GM18507 (cell line): ENCODE measurements at places on chromosomes 7 and 10.

DNA sequence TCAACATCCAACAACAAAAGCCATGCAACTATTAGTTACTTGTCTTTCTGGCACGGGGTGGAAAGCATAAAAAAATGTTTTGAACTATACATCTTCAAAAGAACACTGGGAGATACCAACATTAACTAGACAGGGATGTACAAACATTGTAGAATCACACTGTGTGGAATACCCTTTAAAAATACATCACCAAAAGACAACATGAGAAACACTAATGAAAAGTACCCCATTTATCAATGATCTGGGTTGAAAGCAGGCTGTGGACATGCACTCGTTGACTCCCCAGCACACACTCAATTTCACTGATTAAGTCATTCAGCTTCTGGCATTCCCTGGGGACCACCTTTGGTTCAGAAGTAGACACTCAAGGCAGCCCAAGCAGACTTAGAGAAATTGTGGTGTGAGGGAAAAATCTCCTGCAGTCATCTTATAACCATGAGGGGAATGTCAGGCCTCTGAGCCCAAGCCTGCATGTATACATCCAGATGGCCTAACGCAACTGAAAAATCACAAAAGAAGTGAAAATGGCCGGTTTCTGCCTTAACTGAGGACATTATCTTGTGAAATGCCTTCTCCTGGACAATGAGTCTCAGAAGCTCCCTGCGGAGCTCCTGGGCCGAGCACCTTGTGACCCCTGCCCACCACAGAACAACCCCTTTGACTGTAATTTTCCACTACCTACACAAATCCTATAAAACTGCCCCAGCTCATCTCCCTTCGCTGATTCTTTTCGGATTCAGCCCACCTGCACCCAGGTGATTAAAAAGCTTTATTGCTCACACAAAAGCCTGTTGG lies 53.0 kb downstream of the CACUL1 start:
- no peak for DNase-seq

- DNase-seq, result no peak
Observed at GRCh38 chr7:33433357-33433756, 304.0 kb downstream of the BBS9 start.

DNA sequence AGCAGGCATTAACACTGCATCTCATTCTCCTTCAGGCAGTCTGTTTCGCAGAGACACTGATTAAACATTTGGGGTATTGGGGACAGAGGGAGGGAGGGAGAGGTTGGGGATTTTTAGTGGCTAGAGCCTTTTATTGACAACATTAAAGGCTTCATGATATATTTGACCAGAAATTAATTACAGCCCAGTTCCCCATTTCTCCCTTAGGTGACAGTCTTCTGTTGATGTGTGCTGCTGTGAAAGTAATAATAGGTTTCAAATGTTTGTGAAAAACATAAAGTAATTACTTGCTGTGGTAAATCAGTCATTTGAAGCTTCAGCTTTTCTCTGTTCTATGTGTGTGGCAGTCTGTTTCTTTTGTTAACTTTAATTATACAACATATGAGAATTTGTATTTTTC lies 105.3 kb upstream of the LRGUK start:
- DNase-seq, result no peak

- no peak for DNase-seq
Observed at GRCh38 chr7:91685544-91685943, 195.0 kb downstream of the MTERF1 start.

- DNase-seq, result no peak
Observed at GRCh38 chr10:119540038-119540437, 2.5 kb downstream of the RGS10 start.

- DNase-seq, result no peak
Observed at GRCh38 chr7:29478226-29478625, 85.4 kb upstream of the PRR15 start.

DNA sequence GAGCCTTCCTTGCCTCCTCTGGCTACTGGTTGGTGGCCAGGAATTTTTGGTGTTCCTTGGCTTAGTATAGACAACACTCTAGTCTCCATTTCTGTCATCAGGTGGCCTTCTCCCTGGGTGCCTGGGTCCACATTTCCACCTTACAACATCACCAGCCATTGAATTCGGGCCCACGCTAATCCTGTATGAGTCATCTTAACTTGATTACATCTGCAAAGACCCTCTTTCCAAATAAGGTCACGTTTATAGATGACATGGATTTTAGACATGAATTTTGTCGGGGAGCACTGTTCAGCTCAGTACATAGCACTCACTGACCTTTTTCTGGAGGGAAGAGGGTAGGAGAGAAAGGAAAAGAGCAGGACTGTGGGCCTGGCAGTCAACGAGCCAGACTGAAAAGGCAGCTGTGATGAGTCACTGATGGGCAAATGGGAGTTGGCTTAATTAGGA lies 39.4 kb downstream of the MMRN2 start:
- DNase-seq, result no peak

DNA sequence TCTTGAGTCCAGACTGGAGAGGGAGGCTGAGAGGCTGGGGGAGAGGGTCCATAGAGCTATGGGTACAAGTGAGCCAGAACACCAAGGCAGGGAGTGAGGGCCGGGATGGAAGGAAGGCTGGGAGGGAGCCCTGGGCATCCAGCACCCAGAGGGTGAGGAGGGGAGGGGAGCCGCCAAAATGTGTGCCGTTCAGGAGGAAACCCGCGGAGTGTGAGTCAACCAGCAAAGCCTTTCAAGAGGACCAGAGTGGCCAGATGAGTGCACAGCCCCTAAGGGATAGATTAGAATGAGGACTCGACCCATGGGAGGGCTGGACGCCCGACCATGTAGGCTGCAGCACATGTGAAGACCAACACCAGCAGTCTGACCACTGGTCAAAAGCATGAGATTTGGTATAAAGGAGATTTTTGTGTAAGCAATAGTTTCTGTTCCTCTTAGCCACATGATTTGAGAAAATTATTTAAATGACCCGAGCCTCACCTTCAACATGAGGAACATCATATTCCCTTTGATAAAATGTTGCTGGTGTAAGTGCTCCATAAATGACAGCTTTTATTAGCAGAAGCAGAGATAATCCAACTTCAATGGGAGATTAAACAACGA lies 179.7 kb upstream of the GRB10 start:
- DNase-seq, result no peak

DNA sequence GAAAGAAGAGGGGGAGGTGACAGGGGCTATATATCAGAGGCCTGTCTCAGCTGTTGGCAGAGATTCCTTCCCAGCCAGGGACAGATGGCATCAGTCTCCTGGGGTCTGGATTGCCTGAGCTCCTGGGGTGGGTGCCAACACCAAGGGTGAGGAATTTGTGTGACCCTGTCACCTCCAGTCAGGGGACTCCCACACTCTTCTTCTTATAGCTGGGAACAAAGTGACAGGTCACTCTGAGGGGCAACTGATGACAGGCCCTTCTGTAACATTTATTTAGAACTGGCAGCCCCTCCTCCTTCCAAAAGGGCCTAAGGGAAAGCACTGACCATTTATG lies 53.7 kb upstream of the DUSP5 start:
- no peak for DNase-seq

- no peak for DNase-seq
Observed at GRCh38 chr7:36204929-36205635, 52.0 kb downstream of the EEPD1 start.

DNA sequence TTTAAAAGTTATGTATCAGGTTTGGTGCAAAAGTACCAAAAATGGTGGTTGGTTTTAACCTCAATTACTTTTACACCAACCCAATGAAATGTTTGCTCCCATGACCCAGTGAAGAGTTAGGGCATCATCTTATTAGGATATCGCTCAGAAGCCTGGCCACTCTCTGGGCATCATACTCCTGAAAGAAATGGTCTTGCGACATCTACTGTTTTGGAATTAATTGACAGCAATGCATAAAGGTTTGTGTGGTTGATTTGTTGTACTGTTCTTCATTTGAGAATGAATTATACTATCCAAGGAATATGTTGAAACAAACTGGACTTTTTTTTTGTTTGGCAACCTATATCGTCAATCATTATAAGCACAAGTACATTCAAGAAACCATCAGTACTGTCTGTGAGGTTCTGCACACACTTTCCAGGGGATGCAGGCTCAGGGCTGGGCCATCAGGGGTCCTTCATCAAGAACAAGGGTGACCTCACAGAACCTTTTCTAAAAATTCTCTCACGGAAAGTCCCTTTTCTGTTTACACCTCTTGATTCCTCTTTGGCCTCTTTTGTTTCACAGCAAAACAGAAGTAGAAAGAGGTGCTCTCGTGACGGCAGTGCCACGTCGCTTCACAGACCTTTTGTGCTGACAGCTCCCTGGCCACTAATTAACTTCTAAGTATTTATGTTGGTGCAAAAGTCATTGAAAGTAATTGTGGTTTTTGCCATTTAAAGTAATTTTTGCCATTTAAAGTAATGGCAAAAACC lies 117.2 kb upstream of the KLF6 start:
- DNase-seq, result peak; percentile 33

GRCh38 chr10:24988831-24989640 lies 26.9 kb downstream of the ENKUR start:
- DNase-seq, result no peak

- no peak for DNase-seq
Observed at GRCh38 chr10:119383174-119383856, 159.2 kb downstream of the RGS10 start.

DNA sequence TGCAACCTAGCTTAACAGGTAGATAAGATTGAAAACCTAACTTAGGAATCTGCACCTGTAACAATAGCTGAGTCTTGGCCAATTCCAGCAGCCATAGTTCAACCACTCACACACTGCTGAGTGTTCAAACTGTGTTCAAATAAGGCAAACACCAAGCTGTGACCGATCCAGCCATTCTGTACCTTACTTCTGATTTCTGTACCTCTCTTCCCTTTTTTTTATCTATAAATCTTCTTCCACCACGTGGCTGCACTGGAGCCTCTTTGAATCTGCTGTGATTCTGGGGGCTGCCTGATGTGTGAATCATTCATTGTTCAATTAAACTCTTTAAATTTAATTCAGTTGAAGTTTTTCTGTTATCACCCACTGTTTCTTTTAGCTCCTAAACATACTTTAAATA lies 15.7 kb upstream of the FOXL3 start:
- DNase-seq, result no peak

DNA sequence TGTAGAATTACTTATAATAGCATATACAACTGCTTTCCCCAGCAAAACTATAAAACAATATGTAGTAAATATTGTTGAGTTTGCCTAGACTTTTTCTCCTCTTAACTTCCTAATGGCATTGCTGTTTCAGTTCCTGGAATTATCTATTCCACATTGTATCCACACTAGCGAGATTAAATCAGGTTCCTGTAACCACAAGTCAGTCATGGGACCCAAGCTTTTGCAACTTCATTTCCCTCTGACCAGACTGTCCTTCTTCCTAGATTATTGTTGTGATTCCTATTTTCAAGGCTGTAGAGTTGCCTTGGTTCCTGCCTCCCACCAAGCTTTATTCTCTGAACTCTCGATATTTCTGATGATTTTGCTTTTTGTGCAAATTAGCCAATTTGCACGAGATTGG lies 173.3 kb upstream of the ZNF804B start:
- DNase-seq, result no peak

DNA sequence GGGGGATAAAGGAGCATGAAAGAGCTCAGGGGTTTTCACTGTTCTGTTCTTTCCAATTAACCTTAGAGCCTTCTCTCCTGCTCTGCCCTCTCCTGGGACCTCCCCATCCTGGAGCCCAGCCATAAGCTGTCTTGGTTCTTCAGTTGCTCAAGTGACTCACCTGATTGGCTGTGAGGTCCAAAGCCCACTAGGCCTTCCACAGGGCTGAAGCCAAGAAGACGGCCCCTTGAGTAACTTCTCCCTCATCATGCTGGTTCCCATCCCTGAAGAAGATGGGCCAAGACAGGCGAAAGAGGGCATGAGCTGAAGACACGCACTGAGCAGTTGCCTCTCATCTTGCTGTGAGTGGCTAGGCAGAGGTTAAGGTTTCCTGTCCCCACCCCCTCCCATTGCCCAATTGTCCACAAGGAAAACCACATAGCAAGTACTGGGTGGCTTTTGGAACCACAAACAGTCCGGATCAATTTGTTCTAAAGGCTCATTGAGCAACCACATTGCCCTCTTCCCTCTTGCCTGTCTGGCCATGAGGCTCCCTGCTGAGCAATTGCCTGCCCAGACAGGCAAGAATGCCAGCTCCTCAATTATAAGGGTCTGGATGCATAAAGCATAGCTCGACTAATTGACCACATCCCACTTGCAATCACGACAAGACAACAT lies 43.9 kb upstream of the GPAM start:
- DNase-seq, result no peak

GRCh38 chr7:158805414-158805813 lies 23.9 kb downstream of the ESYT2 start:
- DNase-seq, result no peak

- DNase-seq, result no peak
Observed at GRCh38 chr10:44260286-44260928, 124.5 kb downstream of the CXCL12 start.

- DNase-seq, result no peak
Observed at GRCh38 chr10:114506871-114507385, 102.6 kb upstream of the AFAP1L2 start.

DNA sequence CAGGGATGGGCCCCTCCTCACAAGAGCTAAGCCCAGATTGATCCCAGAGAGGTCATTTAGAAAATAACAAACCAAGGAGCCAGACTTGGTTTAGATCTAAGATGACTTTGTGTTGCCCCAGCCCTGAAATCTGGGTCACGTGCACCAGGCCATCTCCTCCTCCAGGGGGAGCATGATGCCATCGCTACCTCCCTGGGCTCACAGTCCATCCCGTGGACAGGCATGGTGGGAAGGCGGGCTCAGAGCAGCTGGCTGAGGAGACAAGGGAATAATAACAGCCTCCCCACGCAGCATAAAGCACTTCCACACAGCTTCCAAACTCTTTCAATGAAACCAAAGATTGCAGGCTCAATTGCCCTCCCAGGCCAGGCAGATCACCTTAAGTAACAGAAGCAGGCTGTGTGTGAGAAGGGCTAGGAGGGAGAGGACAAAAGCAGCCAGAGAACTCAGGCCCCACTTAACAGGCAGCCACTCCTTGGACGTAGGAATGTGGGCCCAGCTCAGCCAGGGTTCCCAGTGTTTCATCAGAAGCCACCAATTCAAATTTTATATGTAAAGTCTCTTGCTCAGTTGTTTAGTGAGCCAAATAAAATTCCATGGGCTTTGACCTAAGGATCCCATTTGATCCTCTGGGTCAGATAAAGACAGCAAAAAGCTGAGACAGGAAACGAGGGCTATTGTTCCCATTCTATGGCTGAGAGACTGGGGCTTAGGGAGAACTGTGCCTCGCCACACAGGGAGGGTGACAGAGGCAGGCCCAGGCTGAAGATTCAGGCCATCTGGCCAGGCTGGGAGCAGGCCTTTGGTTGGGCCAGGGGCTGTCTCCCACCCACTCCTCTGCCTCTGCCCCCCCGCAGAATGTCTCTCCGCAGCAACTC lies 100.2 kb downstream of the COL13A1 start:
- peak; percentile 11 for DNase-seq

- DNase-seq, result no peak
Observed at GRCh38 chr10:24681572-24682088, 42.1 kb downstream of the ARHGAP21 start.

GRCh38 chr7:37062560-37062859 lies 338.2 kb upstream of the AOAH start:
- no peak for DNase-seq

GRCh38 chr10:127585519-127586023 lies 36.5 kb downstream of the NPS start:
- DNase-seq, result no peak

GRCh38 chr7:95421000-95421846 lies 13.6 kb downstream of the PON2 start:
- DNase-seq, result no peak
